ENCODE measurements at places on chromosomes 2 and 18.
A peak's percentile ranks its signal among the peaks of the same experiment; 100 is the strongest.

DNA sequence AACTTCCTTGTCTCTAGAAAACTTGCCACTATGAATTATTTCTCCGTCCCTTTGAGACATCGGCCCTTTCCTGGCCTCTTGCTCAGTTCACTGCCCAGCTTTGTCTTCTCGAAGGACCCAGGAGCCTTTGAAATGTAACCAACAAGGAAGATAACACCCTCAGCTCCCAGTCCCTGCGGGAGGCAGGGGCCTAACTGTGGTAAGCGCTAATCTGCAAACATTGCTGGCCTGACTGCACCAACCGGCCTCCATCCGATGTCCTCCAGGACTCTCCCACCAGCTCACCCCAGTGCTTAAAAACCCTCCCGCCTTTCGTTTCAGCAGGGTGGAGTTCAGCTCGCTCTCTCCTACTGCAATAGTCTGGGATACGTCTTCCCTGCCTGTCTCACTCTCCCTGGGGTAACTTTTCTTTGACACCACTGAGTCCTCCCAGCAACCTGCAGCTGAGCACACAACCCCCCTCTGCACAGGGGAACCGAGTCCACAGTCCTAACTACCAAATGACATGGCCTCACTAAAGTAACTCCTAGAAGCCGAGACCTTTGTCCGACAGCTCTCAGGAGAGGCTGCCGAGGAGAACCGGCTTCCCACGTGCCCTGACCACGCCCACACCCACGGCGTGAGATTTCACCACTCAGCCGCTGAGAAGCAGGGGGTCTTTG, 76.1 kb downstream of the MBP start:
- DNase-seq: no peak

- no peak for DNase-seq
Measured at GRCh38 chr2:203798296-203799087, 69.1 kb upstream of the CTLA4 start.

DNA sequence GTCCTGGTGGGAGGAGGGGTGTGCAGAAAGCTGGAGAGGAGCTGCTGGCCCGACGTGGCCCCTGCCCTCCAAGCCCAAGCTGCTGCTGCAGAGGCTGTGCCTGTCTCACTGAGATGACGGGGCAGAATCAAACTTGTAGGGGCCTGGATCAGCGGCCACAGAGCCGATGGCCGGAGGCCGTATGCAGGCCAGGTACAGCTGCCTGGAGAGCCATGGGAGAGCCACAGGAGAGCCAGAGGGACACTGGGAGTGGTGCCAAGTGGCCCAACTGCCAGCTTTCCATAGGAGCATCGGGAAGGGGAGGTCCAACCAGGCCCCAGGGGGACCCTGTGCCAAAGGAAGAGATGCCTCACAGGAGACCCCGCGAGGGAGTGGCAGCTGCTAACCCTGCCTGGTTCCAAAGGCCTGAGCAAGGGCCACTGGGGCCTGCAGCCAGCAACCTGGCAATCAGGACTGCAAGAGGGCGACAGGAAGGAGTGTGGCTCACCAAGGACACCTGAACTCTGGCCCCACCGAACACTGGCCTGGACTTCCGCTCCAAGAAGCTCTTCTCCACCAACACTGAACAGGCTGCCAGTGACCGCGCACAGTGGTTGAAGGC, 70.7 kb downstream of the HDAC4 start:
- DNase-seq: no peak

DNA sequence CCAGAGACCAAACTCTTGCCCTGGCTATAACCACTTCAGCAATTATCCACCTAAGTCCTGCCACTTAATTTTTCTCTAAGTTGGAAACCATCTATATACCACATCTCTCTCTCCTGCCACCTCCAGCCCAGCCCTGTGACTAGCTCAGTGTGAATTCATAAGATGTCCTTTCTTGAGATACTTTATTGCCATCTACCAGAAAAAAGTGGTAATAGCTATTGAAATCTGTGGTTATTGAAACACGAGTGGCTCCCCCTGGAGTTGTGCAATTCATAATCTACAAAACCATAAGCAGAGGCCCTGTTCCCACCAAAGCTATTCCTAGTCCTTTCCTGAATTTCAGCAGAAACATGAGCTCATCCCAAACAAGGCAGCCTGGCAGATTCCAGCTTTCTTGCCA, 324.0 kb downstream of the TXNL1 start:
- DNase-seq: no peak

DNA sequence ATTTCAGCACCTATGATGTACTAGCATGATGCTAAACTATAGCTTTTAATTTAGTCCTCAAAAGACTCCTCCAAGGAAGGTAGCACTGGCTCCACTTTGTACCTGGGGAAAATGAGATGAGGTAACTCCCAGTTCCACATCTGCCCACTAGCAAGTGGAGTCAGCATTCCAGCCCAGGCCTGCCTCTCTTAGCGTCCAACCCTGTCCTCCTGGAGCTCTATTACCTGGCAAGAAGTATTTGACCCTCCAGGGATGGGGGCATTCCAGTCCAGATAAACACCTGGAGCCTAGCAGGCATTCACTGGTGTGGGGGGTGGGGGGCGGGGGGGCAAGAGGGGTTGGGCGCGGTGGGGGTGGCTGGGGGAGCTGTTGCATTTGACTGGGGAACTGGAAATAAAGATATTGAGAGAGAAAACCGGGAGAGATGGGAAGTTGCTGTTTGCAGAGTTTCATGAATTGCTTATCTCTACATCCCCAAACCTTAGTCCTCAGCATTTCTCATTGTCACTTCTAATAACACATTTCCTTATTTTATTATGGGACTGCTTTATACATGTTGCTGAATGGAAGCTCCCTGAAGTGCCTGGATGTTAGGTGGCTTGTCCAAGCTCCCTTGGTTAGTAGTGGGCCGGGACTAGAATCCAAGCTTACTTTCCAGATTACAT, 22.0 kb upstream of the FZD5 start:
- DNase-seq: no peak

GRCh38 chr2:241659150-241659739, 21.8 kb downstream of the ATG4B start:
- DNase-seq: peak; percentile 21

GRCh38 chr2:182616471-182617393, 99.3 kb upstream of the DNAJC10 start:
- DNase-seq: no peak

DNA sequence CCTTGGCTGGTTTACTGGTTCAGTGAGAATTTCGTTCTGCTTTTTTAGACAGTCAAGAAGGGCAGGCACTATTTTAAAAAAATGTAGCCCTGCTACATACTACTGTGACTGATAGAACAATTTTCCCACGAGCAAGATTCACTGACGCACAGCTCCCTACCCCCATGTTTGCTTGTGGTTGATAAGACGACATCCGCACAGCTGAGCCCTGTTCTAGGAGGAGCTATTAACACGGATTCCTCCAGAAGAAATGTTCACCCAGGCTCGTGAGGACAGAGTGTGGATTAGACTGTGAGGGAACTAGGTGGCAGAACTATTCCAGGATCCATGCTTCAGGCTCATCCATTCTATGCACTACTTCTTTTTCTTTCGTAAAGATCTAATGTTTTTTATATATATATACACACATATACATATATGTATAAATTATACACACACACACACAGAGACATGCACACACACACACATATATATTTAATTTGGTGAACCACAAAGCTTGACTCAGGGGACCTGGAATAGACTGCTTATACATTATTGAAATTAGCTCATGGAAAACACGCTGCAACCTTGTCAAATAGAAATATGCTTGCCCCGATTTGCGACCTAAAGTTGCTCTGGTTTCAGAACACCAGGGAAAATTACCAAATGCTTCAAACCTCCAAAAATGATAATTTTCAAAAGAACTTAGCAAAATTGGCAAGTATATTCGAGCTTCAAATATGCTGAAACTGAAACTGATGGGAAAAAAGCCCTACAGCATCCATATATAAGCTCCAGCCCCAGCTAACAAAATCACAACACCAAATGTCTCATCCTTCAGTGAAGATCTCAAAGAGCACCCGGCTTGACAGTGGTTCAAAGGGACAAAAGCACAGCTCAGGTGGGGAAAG, 370.4 kb downstream of the SOCS6 start:
- DNase-seq: peak; percentile 9

DNA sequence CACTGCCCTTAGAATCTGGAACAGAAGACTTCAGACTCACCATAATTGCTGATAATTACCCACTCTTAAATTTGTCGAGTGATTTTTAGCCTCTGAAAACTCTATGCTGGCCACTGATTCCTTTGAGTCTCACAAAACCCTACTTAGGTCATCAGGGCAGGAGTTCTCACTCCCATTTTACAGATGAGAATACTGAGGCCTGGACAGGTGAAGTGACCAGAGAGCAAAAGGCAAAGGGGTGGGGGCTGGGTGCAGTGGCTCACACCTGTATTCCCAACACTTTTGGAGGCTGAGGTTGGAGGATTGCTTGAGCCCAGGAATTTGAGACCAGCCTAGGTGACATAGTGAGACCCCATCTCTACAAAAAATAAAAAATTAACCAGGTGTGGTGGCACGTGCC, 34.8 kb upstream of the SLC35F6 start:
- DNase-seq: no peak

DNA sequence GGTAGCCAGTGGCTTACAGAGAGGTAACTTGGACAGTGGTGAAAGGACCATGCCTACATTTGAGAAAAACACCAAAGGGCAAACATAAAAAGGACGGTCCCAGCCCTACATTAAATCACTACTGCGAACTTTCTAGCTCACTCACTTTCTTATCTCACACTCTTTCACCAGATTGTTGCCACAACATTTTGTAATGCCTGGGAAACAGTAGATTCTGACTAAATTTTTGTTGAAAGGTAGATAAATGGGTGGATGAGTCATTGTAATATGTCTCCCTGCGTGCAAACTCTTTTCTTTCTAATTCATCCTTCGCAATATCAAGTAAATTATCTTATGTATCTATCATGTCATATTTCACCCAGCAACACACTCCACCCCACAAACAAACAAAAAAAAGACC, 192.2 kb downstream of the IRS1 start:
- DNase-seq: no peak

DNA sequence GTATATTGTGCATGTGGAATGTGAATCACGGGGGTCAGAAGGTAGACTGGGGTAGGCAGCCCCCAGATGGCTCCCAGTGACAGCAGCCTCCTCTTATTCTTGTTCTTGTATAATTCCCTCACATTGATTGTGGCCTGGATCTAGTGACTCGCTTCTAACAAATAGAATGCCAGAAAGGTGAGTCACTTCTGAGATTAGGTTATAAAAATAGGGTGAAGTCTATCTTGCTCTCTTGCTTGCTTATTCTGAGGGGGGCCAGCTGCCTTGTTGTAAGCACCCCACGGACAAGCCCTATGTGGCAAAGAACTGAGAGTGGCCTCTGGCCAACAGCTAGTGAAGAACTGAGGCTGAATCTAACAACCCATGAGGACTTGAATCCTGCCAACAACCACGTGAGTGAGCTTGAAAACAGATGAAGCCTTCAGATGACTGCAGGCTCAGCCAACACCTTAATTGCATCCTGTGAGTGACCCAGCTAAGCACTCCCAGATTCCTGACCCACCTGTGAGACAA, 15.6 kb upstream of the RMND5A start:
- DNase-seq: no peak

DNA sequence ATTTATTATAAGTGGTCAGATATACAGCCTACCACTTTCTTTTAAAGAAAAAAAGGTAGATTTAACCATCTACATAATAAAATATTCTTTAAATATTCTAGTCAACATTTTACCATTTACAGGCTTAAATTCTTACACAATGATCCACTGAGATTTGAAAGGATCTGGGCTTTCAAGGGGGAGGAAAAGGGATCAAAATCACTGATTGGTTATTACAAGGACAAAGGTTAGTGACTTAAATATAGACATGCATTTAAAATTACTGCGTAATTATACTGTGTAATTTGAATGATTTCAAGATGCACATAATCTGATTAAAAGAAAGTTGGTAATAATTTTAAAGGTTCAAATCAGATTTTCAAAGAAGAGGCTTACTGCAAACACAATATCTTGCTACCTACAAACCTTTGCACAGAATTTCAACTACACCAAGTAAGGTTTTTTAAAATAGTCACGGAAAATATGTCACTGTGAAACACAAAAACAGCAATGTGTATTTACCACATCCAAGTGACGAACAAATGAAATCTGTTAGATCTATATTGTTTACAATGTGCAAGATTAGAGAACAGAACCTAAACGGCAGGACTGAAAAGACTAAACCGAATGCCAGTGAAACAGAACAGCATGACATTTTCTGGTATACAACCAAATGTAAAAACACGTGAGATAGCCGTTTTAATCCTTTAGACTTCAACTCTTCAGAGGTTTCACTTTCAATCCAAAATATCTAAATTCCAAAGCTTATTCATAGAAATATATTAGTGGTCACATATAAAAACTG, 40.8 kb downstream of the RTN4 start:
- DNase-seq: no peak

DNA sequence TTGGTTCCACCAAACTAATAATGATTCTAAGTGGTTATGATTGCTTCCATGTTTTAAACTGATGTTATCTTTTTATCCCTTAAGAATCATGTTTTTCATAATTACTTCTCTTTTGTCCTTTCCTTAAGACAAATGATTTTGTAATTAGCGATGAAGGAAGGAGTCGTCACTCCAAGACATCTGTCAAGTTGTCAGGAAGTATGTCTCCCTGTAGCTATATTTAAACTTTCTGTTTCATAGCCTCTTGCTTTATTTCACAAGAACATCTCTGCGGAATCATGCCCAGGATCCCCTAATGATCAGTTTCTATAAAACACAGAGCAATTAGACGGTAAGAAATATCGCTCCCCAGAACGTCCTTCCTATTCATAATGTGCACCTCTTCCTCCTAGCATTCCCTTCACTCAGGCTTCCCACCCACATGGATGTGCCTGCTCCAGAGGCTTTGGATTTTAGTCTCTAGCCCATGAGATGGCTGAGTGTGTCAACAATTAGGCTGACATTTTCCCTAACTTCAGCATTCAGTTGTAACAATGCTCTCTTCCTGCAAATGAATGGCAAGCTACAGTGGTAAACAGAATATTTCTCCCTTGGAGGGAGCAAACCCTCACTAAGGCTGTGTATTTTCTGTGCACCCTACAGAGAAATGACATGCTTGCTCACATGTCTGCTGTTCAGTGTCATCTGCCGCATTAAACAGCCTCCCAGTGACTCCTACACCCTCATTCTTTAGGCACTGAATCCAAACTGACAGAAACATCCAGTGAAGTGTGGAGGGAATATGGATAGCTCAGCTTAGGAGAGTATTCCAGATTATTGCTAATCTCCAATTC, 879.6 kb upstream of the CELF4 start:
- no peak for DNase-seq

DNA sequence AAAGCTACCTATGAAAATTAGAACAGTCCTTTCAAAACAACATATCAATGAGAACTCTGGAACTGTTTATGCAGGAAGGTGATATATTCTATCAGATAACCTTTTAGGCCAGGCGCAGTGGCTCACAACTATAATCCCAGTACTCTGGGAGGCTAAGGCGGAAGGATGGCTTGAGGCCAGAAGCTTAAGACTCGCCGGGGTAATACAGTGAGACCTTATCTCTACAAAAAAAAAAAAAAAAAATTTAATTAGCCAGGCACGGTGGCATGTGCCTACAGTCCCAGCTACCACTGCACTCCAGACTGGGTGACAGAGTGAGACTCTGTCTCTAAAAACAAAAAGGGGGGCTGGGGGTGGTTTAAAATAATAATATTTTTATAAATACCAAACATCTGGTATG, 77.9 kb downstream of the OSBPL1A start:
- no peak for DNase-seq
